ENCODE measurements at places on chromosomes 12 and 14. TPM values are rescaled to one million over a fixed set of nuclear protein-coding genes. Genes with fewer than 3 reads are reported as not detected.

ESRRB gene
- total RNA-seq = 16.9 TPM

FAM186B gene
- total RNA-seq = 0.33 TPM

SSPN gene
- total RNA-seq = 67.4 TPM

SLC25A47 gene
- not detected for total RNA-seq

SLCO1B1 gene
- not detected for total RNA-seq

KRT79 gene
- total RNA-seq = not detected

COPZ1 gene
- total RNA-seq = 110 TPM

KRT73 gene
- total RNA-seq = not detected
